ENCODE measurements at places on chromosomes 2 and 18.

DNA sequence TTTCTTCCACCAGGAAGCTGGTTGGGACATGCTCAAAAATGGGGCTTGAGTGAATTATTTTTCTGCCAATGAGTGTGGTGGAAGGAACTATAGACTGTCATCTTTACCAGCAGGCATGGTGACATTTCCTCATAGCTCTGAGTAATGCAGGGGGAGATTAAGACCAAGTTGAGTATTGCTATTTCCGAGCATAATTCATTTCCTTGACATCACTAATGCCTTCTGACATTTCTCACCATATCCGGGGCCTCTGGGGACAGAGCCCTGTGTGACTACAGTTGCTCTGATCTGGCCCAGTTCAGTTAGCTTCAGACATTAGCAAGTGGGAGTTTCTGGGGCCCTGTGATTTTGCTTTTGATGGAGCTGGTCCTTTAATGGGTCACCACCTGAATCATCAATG is 410.4 kb downstream of the MEIS1 start:
- no peak for DNase-seq

DNA sequence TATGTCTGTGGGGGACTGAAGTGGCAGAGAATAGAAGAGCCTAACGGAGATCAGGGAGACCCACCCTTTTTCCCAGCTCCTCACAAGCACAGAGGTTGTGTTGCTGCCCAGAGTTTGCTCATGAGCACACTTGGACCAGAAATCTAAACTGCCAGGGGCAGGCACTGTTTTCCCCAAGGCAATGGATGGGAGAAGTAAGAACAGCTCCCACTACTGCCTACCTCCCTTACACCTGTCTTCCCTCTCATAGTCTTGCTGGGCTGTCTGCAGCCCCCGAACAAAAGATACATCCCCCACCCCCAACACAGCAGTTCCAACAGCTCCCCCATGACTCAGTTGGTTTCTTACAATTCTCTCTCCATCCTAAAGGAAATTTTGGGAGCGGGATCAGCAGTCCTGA is 48.1 kb upstream of the CD226 start:
- DNase-seq: no peak

DNA sequence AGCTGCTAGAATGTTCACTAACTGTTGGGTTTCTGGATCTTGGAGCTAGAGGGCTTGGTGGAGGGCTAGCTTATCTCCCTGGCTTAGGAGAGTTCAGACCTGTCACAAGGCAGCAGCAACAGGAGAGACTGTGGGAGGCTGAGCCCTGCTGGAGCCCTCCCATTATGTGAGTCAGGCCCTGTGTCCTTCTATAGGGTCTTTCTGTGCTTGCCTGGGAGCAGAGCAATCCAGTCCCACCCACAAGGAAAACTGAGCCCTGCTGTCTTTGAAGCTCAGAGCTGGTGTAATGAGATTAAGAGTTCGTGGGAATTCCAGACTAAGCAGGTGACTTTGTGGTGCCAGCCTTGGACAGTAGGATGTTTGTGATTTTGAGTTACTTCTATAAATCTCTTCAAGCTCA is 249.0 kb downstream of the TTC32 start:
- DNase-seq: no peak

- DNase-seq: no peak
Measured at GRCh38 chr18:55227771-55228170, 268.5 kb upstream of the CCDC68 start.

DNA sequence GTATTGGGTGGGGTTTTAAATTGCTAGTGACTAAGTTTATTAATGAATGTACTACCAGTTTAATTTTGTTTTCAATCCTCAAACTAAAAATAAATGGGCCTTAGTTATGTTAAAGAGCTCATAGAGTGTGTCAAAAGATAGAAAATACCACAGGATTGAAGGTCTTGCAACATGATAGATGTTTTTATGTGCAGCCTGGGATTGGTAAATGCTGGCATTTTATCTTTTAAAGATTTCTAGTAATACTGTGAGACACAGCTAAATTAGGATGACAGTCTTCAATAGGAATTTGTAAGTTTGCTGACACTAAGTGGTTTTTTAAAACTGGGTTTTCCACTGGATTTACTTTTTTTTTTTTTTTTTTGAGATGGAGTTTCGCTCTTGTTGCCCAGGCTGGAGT is 122.3 kb downstream of the HAUS1 start:
- no peak for DNase-seq

GRCh38 chr2:56476509-56477071 is 292.8 kb downstream of the CCDC85A start:
- DNase-seq: no peak

- no peak for DNase-seq
Measured at GRCh38 chr18:44636241-44636640, 44.4 kb upstream of the SETBP1 start.

DNA sequence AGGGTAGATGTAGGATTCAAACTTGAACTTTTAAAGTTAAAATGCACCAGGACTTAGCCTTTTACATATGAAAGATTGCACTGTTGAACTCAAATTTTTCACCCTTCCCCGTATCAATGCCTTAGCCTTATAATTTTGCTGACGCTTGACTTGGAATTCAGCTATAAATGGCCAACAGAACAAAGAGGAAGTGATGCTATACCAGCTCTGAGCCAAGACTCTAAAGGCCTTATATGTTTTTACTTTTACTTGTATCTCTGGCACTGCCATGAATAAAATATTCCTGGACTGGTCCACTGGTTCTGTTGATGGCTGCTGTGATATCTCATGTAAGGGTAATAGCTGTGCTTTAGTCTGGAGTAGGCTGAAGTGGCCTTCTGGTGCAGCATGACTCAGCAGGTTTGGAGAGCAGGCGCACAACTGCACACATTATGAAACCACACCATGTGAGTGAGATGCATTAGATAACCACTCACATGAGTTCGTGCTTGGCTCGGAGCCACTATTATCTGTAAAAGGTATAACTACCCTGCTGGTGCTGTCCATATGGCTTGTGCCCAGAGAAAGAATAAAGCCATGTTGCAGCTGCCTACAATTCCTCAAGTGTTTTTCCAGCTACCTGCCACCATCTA is 8.4 kb upstream of the IER3IP1 start:
- DNase-seq: no peak

- peak; percentile 25 for DNase-seq
Measured at GRCh38 chr2:211879323-211879722, 659.3 kb downstream of the ERBB4 start.

DNA sequence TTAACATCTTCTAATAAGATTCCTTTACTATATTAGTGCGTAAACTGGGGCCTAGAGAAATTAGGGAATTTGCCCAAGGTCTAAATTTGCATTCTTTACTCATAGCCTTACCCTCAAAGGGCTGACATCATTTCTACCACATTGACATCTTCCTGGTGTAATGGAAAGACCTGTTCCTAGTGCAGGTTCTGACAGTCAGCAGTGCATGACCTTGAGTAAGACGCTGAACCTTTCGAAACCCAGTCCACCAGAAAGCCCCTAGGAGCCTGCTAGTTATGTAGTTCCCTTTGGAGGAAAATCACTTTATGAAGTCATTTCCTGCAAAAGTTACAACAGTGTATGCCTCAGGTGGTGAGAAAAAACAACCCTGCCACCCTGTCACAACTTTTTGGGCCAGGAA is 388.3 kb downstream of the TNS1 start:
- no peak for DNase-seq

DNA sequence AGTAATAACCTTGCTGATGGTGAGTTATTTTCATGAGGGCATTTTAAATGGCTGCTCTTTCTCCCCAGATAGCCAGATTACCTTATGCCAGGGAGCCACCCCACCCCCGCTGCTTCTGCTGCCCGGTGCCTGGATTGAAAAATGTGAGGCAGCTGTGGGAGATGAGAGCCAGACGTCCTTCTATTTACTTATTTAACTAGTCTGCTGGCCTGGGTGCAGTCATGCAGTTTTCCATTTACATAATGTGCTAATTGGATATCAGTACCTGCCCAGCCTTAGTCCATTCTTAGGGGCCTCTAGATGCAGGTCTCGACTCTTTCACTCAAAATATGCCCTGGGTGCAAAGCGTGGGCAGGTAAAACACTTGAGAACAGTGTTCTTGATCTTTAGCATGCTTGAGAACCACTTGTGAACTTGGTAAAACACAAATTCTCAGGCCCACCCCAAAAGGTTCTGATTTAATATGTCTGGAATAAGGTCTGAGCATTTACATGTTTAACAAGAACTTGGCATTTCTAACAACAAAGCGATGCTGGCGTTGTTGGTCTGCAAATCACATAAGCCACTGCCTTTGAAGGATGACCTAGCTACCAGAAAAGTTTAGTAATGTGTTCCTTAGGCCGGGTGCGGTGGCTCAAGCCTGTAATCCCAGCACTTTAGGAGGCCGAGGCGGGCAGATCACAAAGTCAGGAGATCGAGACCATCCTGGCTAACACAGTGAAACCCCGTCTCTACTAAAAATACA is 154.3 kb downstream of the NRP2 start:
- no peak for DNase-seq

DNA sequence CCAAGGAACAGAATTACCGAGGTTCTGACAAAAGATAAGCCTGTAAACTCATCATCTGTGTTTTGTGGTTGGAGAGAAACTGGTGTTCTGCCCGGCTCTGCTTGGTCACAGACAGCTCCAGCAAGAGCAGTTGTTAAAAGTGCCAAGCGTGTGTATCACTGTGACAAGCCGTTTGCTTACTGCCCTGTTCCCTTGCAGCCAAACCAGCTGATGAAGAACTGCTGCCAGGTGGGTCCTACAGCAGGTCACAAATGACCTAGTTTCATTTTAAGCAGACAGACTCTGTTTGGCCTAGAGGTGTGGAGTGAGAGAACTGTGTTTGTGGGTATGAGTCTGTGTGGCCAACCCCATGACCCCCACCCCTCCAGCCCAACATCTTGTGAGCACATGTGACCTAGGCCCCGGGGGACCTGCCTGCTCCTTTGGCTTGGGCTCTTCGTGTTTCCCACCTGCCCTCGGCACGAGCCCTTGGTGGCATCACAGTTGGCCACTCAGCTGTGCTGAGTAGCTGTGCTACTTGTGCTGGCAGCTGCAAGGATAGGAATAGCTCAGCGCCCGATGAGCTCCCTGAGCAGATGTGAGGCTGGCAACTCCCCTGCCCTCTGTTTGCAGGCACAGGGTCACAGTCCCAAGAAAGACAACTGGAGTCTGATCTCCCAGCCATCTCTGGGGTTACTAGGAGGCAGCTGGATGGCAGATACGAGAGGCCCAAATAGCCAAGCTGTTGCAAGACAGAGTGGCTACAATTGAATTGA is 9.7 kb downstream of the OXER1 start:
- DNase-seq: peak; percentile 69

- no peak for DNase-seq
Measured at GRCh38 chr2:36912695-36913094, 53.6 kb downstream of the STRN start.

All from Ammon's horn (tissue), 1 donor.